Caki2 (cell line): ENCODE measurements at places on chromosomes 6 and 20. TPM values are rescaled to one million over a fixed set of nuclear protein-coding genes. Genes with fewer than 3 reads are reported as not detected.

DNA sequence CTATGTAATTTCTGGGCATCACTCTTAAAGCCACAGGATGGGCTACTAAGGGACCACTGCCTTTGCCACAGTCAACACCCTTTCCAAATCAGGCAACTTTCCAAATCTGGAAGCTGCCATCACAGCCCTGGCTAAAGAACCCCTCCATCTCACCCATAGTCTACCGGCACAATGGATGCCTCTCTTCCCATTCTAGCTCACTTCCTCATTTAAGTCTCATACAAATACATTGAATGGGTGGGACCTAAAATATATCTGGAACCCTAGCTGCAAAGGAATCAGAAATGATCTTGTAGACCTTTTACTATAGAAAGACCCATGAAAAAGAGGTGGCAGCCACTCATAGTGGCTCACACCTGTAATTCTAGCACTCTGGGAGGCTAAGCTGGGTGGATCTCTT lies 3.3 kb upstream of the TREML4 start:
- no peak for DNase-seq

The BMP7 gene
- 0.24 TPM in 1 of 2 replicates, not detected in the other for total RNA-seq

DNA sequence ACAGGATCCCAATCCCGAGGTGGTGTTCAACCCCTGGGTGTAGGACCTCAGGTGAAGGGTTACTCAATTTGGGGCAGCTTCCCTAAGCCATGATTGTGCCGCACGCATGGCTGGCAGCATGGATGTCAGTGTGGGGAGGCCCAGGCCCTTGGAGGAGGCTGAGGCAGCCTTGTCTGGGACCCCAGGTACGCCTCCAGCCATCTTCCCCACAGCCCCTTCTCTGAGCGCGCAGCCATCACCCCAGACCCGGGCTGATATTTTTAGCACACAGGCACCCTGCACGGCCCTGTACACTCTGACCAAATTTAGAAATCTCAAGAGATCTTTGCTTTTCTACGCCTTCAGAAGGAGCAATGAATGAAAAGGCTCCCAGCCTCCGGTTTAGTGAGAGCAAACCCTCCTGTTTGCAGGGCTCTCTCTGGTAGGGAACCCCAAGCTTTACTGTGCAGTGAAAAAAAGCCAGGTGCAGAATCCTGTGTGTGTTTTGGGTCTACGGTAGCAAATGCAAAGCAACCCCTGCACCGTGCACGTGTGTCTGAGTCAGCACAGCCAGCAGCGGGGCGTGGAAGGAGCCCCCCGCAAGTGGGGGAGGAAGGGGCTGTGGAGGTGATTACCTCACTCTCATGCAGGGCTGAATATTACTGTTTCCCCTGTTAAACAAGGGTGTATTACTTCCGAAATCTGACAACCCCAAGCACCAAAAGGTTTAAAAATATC lies 44.3 kb downstream of the CTCFL start:
- DNase-seq: no peak

GRCh38 chr6:2744778-2745177 lies 5.9 kb downstream of the MYLK4 start:
- DNase-seq: no peak

GRCh38 chr6:89975366-89975765 lies 81.1 kb downstream of the GJA10 start:
- DNase-seq: no peak

The GHRH gene
- total RNA-seq: not detected in 2 replicates

The PPP1R3G gene
- total RNA-seq: 0.14 and 0.26 TPM in 2 replicates

- no peak for DNase-seq
Measured at GRCh38 chr6:168609914-168610490, 169.0 kb downstream of the SMOC2 start.

GRCh38 chr6:116564921-116565872 lies 6.1 kb upstream of the RWDD1 start:
- DNase-seq: no peak

- DNase-seq: peak; percentile 81
Measured at GRCh38 chr20:41854765-41855164, 236.6 kb upstream of the CHD6 start.

GRCh38 chr6:12715437-12715836 lies 1.1 kb upstream of the PHACTR1 start:
- no peak for DNase-seq

- no peak for DNase-seq
Measured at GRCh38 chr20:7879883-7880282, 60.4 kb downstream of the HAO1 start.

- DNase-seq: no peak
Measured at GRCh38 chr20:8571611-8572010, 439.5 kb downstream of the PLCB1 start.

DNA sequence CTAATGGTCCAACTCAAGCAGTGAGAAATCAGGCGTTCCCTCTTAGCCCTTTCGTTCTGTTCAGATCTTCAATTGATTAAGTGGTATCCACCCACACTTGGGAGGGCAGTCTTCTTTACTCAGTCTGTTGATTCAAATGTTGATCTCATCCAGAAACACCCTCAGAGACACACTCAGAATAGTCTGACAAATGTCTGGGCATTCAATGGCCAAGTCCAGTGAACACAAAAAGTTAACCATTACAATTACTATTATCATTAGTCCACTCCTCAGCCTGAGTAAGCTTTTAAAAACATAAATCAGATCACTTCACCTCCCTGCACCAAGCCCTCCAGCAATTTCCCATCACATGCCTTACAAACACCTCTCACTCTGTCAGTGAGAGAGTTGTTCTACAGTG lies 423.2 kb downstream of the RFPL4B start:
- no peak for DNase-seq

GRCh38 chr6:118495485-118496280 lies 52.4 kb upstream of the PLN start:
- DNase-seq: no peak

DNA sequence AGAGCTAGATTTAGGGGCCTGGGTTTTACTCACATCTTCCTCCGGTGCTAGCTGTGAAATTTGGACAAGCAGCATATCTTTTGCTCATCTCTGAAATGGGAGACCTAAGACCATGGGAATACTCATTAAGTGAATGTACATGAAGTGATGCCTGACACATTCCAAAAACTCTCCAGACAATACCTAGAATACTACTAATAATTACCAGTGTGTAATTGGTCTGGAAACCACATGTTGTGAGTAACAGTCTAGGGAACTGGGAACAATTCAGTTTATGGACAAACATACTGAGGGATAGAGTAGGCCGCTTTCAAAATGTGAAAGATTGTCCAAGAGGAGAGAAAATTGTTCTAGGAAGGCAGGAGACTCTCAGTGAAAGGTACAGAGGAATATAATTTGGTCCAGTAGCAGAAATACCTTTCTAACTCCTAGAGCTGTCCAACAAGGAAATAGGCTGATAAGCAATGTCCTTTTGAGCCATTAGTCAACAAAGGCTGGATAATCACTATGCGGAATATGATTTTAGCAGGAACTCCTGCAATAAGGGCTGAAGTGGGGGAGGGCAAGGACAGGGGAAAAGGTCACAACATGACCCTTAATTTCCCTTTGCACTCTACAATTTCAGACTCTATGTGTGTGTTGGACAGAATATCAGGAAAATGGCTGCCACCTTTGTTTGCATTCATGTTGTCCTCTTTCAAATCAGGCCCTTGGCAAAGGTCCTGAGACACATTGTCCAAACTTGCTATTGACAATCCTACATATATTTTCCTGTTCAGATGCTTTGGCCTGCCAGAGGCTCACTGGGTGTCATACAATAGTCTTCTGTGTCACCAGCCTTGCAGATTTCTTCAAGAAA lies 315.4 kb downstream of the PLCB1 start:
- no peak for DNase-seq

DNA sequence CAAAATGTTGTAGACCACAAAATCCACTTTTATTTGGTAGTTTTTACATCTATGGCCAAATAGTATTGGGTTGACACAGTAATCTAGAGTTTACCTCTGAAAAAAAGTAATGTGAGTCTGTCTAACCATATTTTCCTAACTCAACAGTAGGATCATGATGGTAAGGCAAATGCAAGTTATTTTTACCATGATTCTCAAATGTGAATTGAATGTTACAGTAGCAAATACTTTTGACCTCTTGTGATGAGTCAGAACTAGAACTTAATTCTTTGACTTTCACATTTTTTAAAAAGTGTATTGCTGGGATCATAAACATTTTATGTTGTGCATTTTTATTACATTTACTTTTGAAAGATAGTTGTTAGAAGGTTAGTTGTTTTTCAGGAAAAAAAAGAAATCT lies 22.0 kb downstream of the RNF146 start:
- DNase-seq: no peak

DNA sequence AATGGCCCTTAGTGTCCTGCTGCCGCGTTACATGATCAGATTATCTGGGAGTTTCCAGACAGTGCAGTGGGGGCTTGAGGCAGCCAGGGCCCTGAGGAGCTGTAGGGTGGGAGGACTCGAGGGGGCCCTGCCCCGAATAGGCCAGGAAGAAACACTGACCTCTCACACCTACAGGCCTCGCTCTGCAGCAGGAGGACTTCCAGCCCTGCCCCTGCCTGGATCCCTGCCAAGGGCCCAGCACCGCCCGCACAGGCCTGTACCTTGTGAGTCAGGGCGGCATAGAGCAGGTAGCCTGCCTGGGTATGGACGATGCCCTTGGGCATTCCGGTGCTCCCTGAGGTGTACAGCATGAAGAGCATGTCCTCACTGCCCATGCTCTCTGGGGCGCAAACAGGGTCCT lies 30.1 kb upstream of the APMAP start:
- no peak for DNase-seq

The CLDN20 gene
- not detected in 2 replicates for total RNA-seq

The TNNC2 gene
- total RNA-seq: not detected in 2 replicates

- no peak for DNase-seq
Measured at GRCh38 chr20:44080064-44080463, 106.9 kb downstream of the JPH2 start.

DNA sequence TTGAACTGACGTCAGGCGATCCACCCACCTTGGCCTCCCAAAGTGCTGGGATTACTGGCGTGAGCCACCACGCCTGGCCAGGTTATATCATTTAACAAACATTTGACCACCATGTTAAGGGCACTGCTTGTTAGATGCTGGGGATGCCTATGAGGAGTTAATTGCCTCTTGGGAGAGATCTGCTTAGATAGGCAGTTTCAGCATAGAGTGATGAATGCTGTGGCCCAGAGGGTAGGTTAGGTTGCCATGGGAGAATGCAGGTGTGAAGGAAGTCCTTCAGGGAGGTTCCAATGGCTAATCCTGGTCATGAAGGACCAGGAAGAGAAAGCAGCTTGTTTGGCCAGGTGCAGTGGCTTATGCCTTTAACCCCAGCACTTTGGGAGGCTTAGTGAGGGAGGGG lies 17.0 kb downstream of the PHF20 start:
- DNase-seq: no peak

The RBPJL gene
- not detected in 2 replicates for total RNA-seq

DNA sequence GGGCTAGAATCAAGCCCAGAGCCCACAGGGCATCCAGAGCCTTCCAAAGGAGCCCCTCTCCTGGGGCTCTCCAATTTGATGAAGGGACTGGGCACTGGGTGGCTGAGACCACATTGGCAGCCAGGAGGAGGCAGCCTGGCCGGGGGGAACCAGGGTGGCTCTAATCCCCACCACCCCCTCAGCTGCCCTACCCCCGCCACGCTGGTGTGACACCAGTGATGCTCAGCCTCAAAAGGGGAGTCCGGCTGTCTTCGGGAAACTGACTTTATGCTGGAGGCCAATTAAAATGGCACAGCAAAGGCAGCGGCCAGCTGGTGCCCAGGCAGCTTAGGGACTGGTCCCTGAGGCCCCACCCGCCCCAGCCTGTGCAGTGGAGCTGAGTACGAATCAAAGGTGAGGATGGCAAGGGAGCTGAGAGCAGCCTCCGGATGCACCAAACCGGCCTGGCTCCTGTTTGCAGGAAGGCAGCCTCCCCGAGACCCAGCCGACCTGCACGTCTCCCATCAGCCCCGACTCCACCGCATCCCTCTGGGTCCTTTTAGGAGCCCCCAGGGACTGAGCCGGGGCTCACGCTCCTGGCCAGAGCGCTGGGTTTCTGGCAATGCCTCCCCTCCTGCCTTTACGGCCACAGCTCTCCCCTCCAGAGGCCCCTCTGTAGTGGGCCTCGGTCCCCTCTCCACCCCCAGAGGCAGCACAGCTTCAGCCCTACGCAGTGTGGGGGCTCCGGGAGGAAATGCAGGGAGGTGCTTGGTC lies 28.5 kb downstream of the CHRNA4 start:
- DNase-seq: no peak

GRCh38 chr6:39466631-39467030 lies 144.1 kb upstream of the KCNK16 start:
- no peak for DNase-seq

The HLA-DQA2 gene
- not detected in 2 replicates for total RNA-seq

GRCh38 chr20:54123587-54124180 lies 50.1 kb downstream of the CYP24A1 start:
- peak; percentile 100 for DNase-seq

DNA sequence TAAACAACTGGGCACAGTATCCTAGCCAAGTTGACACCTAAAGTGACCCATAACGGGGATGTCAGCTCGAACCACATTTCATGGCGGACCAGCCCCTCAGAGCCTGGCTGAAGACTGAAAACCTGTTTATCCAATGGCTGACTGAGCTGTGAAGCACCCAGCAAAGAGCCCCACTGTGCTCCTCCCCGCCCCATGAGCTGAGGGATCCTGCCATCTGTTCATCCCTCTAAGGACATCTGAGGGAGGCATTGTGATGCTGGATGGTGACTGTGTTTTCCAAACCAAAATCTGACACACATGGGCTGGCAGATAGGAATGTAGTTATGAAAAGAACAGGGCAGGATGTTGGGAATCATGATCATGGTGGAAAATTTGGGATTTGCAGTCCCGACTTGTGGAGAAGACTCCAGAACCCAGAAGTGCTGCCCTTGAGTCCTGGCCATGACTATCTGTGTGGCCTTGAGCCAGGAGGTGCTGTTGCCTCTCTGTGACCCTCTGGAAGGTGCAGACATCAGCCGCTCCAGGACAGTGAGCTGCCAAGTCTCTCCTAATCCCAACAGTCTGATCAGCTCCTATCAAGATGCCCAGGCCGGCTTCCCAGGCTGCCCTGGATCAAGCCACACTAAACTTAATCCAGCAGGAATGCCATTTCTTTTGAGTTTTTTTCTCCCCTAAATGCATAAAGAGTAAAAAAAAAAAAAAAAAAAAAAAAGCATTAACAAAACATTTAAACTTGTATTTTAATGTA lies 5.7 kb downstream of the EDN3 start:
- DNase-seq: no peak

GRCh38 chr6:9527679-9528286 lies 887.1 kb downstream of the TFAP2A start:
- DNase-seq: no peak
